Muscle of back (tissue), 13 donors: ENCODE measurements at places on chromosomes 16 and 17.
A peak's percentile ranks its signal among the peaks of the same experiment; 100 is the strongest.

DNA sequence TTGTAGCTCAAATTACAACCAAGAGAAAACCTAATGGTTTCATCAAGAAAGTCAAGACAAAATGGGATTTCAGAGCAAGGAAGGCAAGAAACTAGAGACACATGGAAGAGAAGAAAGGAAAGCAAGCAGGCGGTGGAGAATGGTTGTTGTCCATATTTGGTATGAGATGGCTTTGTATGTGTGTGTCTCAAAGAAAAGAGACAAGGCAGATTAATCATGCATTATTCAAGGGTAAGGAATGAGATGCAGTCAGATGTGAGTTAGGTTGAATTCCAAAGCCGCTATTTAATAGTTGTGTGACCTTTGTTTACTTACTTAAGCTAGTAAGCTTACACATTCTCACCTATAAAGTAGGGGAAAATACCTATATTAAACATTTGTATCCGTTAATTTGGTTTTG lies 1029.6 kb downstream of the CDH11 start:
- no peak for DNase-seq

- peak; percentile 42 for DNase-seq
Measured at GRCh38 chr16:55661941-55662643, 6.3 kb downstream of the SLC6A2 start.

GRCh38 chr17:72158895-72159885 lies 38.4 kb downstream of the SOX9 start:
- DNase-seq = peak; percentile 55

DNA sequence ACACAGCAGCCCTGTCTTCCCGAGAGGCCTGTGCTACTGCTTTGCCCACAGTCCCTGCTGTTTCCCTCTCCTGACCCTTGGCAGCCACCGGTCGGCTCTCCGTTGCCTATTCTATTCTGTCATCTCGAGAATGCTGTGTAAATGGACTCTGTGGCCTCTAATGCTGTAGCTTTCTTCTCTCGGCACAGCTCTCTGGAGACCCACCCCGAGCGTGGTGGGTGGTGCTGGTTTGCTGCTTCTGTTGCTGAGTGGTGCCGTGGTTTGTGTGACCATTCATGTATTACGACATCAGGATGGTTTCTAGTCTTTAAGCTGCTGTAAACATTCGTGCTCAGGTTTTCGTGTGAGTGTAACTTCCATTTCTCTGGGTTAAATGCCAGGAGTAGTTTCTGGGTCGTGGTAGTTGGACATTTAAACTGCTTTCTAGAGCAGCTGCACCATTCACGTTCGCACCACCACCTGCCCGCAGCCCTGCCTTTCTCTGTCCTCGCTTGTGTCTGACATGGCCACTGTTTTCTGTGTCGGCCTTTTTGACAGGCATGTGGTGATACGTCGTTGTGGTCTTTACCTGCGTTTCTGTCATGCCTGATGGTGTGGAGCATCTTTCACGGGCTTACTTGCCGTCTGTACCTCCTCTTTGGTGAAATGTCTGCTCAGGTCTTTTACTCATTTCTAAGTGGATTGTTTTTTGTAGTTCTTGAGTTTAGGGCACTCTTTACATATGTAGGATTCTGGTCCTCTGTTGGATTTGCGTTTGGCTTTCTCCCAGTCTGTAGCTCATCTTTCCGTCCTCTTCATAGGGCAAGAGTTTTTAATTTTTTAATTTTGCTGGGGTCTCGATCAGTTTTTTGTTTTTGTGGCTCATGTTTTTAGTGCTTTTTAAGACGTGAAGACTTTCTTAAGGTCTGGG lies 47.7 kb upstream of the ZNF750 start:
- no peak for DNase-seq

GRCh38 chr17:55023626-55024025 lies 55.1 kb downstream of the STXBP4 start:
- no peak for DNase-seq

- no peak for DNase-seq
Measured at GRCh38 chr16:54720259-54720658, 210.4 kb upstream of the IRX5 start.

- DNase-seq = peak; percentile 64
Measured at GRCh38 chr16:56985288-56985961, 3.9 kb upstream of the NLRC5 start.

DNA sequence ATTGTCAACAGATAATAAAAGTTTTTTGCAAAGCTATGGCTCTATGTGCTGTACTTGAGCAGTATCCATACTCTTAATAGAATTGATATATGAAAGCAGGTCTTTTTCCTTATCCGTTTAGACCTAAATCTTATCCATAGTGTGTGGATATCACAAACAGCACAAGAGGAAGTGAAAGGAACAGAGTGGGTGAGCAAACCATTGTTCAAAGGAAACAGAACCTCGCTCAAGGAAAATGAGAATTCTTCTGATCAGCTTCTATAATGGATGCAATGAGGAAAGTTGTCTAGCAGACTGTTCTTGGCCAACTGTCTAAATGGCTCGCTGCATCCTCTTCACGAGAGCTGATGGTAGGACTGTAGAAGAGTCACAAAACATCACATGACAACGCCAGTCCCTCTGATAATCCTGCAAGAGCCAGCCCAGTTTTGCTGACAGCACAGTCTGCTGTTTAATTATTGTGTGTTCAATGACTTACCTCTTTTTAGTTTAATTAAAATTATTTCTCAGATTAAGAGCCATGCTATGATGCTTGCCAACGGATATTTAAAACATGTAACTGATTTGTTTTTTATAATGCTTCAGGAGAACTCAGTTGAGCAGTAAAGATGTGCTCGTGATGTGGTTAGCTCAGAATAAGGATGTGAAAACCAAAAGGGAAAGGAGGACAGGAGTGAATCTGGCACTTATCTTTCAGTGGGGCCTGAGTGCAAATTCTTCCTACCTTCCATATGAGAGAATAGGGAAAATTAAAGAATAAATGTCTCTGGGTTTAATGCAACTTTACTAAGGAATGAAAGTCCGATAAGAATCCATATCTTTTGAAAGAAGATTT lies 38.5 kb downstream of the WWOX start:
- no peak for DNase-seq

DNA sequence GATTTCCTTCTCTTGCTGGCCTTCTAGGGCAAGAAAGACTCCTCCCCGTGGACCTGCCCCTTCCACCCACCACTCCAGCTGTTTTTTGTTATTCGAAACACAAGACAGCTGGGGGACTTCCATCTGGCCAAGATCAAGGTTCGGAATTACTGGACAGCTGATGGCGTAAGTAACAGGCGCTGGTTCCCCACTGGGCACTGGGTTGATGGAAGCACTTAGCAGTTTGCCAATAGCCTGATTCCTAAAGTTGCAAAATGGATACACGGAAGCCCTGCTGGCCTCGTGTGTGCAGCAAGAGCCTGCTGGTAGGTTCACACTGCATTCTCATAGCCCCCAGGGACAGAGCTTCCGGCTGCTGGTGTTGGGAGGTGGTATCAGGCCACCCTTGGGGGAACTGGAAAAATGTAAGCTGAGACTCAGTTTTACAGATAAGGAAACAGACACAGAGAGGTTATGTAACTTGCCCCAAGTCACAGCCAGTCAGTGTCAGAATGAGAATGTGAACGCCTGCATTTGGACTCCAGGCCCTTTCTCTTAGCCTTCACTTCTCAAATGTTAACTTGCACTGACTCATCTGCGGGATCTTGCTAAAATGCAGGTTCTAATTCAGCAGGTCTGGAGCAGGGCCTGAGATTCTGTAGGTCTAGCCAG lies 171.7 kb downstream of the KATNIP start:
- DNase-seq = peak; percentile 71

DNA sequence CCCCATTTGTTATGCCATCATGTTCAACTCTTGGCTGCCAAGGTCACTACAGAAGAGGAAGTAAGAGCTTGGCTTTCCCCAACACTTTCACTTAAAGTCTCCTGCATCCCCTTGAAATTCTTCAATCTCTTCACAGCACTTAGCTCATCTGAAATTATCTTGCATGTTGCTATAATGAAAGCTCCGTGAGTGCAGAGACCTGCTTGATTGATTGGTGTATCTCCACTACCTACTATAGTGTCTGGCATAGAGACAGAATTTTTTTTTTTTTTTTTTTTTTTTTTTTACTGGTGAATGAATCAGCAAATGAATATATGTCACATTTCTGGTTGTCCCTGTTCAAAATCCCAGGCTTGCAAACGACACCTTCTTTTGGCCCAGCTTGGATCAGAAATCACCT lies 1.9 kb upstream of the SDR42E1 start:
- no peak for DNase-seq

GRCh38 chr17:74009056-74009625 lies 194.3 kb upstream of the RPL38 start:
- no peak for DNase-seq

DNA sequence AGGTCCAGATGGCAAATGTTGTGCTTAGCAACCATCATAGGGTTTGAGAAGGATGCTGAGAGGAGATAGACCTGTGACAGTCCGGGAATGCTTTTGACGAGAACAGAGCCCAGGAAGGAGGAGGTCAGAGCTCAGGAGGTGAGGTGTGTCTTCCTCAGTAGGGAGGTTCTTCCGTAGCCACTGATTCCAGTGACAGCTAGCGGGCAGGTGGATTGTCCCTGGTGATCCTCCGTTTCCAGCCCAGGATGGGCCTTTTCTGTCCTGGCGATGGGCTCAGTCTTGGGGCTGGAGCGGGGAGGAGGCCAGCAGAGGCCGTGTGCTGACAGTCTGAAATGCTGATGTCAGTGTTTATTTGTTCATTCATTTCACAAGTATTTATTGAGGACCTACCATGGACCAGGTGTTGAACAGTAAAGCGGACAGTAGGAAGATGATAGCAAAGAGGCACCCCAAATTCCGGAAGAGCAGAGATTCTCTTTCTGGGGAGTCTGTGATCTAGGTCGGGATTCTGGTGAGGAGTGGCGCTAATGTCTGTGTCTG lies 38.8 kb downstream of the KIAA0513 start:
- no peak for DNase-seq

DNA sequence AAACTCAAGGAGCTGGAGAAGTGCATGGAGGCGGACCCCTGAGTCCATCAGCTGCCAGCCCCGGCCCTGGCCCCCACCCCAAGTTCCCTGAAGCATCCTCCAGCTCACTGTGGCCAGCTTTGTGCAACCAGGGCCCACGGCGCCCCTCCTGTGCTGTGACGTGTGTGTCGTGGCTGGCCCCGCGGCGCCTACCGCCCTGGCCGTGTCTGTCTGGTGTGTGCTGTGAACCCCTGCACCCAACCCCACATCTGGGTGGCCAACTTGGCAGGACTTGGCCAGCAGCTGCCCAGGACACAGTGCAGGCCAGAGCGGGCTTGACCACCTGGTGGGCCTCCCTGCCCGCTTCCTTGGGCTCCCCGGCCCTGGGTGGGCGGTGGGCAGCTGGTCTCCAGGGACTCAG lies 3.2 kb downstream of the TSR3 start:
- no peak for DNase-seq

- DNase-seq = no peak
Measured at GRCh38 chr17:46796524-46796923, 22.0 kb downstream of the WNT3 start.

DNA sequence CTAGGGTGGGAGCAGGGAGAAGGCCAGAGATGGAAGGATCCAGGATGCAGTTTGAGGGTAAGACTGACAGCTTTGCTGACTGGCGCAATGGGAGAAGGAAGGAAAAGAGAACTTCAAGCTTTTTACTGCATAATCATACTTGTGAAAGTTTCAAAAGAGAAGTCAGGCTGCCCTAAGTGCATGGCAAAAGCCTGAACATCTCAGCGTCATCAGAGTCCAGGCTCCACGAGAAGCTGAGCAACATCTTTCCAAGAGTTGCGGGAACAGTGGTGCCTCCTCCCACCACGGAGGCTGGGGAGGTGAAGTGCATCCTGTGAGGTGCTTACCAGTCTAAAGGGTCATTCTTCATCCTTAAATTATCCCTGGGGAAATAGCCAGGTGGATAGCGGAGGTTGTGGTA lies 26.9 kb upstream of the SLC38A8 start:
- no peak for DNase-seq

DNA sequence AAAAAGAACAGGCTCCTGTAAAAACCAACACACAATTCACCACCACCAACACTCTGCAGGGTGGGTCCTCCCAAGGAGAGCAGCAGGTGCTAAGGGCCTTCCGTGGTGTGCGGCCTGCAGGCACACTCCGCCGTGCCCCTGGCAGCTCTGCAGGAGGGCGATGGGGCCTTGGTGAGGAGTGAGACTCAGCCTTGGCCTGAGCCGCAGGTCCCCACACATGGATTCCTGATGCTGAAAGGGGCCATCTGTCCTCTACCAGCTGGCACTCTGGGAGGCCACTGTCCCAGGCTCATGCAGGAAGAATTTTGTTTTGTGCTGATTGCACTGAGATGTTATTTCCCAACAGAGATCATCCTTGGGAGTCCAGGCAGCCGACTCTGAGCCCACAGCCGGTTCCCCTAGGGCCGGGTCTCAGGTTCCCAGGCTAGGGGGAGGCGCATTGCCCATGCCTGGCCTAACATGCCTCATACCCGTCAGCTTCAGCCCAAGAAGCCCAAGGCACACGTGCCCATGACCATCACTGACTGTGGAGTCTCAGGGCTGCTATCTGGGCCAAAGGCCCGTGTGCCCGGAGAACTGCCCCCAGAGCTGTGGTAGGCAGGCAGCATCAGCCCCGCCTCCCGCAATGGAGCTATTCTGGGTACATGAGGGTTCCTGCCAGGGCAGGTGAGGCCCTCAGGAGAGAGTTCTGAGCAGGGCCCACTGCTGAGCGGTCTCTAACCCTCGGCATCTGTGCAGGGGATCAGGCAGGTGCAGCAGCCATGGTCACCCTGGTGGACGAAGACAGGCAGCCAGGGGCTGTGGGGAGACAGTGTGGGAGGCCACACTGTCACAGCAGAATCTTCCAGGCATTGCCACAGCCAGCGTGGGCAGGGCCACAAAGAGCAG lies 97.9 kb upstream of the ZNF469 start:
- DNase-seq = no peak

DNA sequence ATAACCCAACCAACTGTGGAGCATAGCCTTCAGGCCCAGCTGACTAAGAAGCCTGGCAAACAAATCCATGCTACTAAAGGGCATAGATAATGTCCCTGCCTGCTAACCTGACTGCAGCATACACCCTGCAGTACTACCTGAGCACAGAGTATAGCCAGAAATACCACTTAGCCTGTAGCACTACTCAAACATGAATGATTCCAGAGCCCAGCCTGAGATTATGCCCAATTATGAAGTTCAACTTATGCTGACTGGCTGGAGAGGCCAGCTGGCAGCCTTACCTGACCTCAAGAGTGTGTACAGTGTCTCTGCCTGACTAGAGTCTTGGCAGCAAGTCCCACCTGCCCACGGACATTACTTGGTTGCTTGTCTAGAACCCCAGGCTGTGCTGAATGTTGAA lies 1265.3 kb downstream of the CDH11 start:
- DNase-seq = no peak

GRCh38 chr17:11404431-11405276 lies 163.6 kb downstream of the SHISA6 start:
- DNase-seq = no peak

DNA sequence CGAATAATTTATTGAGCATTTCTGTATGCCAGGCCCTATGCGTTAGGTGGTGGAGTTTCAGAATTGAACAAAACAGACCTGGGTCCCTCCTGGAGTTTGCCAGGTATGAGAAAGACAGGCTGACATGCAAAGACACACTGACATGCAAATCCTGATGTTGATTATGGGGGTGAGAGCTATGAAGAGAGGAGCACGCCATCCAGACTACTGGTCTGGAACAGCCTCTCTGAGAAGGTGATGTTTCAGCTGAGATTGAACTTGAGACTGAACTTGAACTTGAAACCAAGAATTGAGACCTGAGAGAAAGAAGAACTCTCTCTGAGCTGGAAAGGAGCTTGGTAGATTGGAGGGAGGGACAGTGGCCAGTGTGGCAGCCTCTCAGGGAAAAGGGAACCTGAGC lies 14.2 kb upstream of the CACNG4 start:
- DNase-seq = no peak
